ENCODE measurements at places on chromosomes 3 and 15.

DNA sequence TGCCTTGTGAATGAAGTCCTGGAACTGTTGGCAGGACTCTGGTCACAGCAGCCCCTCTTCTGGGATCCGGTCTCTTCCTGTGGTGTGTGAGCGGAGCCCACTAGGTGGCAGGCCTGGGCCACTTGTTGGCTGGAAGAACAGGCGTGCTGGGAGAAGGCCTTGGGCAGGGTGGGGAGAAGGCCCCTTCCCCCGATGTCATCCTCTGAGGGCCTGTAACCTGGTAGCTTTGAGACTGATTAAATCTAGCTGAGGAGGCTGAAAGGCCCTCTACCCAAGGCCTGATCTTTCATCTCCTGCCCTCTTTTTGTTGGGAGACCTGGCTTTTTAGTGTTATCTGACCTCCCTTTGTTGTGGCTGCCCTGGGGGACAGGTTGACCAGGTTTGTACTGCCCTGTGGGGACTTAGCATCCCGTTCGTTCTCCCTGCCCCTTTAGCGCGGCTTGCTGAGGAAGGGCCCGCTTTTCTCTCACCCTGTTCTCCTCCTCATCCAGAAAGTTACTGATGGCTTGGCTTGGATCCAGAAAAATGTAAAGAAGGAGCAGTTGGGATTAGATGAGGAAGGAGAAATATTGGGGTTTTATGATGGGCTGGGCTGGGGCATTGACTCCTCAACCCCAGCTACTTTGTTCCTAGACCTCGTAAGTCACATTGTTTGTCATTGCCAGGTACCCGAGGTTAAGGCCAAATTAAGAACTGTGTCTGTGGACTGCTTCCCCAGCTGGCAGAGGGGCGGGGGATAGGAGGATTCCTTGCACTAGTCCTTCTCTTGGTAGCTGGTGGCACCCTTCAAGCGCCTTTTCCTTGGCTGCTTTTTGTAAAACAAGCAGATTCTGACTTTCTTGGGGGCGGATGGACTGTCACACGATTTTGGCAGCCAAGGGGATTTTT lies 48.5 kb downstream of the CHCHD6 start:
- DNase-seq, result peak; percentile 5

- no peak for DNase-seq
Observed at GRCh38 chr3:69560818-69561217, 174.9 kb upstream of the FRMD4B start.

DNA sequence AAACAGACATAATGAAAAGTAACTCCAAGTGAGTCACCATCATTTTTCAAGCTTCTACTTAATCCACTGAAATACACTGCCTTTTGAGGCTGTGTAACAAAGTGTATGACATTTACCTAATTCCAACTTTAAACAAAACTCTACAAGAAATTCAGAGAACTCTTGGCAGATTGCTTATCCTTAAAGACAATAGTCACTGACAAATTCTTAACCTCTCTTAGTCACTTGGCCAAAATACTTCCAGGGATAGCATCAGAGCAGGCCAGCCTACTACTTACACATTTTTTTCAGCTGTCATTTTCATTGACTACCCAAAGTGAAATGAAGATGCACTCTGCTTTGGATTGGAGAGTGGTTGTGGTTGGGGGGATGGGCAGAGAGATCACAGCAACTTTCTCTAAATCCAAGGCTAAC lies 3.6 kb downstream of the WWTR1 start:
- DNase-seq, result no peak

DNA sequence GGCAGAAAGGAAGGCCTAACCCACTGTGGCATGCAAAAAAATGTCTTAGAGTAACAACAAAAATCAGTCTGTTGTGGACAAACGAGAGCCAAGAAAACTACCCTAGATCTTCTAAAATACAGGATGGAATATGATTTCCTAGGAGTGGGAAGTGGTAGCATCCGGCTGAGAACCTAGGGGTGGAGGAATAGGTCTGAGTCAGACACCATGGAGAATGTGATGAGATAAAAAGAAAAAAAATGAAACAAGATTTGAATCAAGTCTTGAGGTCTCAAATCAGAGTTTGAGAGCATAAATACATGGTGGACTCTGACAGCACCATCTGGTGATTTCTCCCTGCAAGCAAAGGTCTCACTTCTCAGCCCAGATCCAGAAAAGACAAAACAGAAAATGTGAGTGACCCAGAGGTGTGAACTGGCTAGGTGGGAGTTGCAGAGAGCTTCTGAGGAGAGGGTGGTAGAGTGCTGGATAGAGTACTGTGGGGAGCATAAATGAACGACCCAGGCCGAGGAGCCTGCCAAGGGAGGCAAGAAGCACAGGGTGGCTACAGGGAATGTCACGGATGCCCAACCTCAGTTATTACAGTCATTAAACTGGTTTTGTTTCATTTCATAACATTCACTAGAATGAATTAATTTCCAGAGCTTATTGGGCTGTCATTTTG lies 27.6 kb upstream of the VEPH1 start:
- no peak for DNase-seq

- no peak for DNase-seq
Observed at GRCh38 chr15:53549697-53550305, 209.7 kb downstream of the WDR72 start.

GRCh38 chr15:83205725-83206324 lies 1.8 kb downstream of the HDGFL3 start:
- DNase-seq, result no peak

GRCh38 chr3:53500165-53500777 lies 5.9 kb downstream of the CACNA1D start:
- no peak for DNase-seq

- no peak for DNase-seq
Observed at GRCh38 chr15:78006567-78007205, 70.8 kb downstream of the TBC1D2B start.

DNA sequence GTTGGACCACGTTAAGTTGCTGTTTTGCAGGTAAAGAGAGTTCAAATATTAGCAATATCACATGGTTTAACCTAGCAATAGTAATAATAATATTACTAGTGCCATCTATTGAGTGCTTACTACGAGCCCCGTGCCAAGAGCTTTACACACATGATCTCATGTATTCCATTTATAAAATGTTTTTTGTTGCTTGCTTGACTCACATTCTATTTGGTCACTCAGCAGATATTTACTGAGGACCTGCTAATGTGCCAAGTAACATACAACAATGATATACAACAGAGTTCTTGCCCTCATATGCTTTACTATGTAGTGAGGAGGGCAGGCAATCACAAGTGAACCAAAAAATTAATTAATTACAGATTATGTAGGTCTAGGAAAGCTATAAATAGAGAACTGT lies 36.7 kb downstream of the CTDSPL start:
- no peak for DNase-seq

DNA sequence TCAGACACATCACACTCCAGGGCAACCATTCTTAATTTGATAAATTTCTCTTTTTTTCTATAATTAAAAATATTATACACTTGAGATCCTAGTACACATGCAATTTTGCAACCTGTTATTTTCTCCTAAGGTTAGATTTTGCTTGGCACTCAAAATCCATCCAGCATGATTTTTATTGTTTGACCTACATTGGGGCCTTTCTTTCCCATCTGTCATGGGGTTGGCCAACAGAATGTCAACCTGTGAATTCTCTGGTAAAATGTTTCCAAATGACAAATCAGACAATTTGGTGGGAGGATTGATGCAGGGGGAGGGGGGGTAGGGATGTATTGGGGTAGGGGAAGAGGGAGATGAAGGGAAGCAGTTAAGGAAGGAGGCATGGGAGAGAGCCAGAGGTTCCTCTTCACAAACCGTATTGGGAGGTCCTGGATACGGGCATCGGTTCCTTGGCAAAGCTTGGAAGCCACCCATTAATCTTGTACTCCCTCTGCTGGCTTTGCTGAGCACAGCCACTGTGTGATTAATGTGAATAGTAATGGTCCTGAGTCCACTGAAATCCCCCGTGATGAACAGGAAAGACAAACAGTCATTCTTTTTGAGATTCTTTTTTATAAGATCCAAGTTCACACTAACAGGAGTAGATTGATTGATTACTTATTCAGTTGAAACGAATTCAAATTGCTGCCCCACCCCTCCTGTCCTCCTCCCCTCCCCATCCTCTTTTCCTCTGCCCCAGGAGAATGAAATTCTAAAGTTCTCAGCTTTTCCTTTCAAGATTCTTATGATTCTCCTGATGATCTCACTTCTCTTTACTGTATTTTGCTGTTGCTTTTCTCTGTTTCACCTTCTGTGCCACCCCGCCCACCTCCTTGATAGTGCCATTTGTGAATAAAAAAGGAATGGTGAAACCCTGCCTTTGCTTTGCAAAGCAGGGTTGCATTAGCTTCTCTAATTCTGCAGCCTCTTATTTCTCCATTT lies 82.2 kb upstream of the SLC25A26 start:
- DNase-seq, result no peak

DNA sequence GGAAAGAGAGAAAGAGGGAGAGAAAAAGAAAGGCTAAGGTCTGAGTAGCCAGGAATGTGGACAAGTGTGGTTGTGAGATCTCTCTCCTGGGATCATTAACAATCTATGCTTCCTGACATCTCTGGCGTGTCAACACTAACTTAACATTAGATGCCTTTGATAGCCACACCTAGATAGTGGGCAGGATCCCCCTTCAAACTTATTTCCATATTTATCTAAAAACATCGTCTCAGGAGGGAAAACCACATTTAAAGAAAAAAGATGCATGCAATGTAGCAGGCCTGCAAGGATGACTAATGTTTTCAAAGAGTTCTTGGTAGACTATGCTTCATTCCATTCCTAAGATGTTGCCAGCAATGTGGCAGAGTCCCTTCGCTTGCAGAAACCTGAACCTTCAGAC lies 80.9 kb downstream of the MLH1 start:
- DNase-seq, result no peak

- no peak for DNase-seq
Observed at GRCh38 chr15:70209499-70209898, 111.8 kb upstream of the TLE3 start.

DNA sequence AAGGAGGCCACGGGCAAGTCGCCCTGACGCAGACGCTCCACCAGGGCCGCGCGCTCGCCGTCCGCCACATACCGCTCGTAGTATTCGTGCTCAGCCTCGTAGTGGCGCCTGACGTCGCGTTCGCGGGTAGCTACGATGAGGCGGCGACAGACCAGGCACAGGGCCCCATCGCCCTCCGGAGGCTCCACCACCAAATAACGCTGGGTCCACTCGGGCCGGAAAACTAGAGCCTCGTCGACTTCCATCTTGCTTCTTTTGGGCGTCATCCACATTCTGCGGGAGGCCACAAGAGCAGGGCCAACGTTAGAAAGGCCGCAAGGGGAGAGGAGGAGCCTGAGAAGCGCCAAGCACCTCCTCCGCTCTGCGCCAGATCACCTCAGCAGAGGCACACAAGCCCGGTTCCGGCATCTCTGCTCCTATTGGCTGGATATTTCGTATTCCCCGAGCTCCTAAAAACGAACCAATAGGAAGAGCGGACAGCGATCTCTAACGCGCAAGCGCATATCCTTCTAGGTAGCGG lies at the start of gene EPM2AIP1:
EPM2AIP1 (minus strand) TSS at position 326 of the 520 bp plus-strand sequence; CDS start at position 272, 54 bp downstream.
- DNase-seq, result no peak

GRCh38 chr3:122392868-122393844 lies 9.2 kb downstream of the FAM162A start:
- no peak for DNase-seq

DNA sequence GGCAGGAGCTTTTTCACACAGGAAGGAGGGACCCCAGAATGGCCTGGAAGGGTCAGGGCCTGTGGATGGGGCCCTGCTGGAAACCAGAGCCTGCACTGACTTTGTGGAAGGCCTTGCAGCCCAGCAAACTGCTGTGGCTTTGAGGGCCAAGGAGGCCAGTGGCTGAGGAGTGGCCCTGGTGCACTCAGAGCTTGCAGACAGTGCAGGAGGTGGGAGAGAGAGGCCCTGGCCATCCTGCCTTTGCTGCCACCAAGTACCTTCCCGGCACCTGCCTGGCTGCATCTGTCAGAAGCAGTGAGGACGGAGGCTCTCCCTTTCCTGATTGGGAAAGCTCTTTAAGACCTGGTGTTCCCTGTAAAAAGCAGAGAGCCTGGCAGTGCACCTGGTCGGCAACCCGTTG lies 6.4 kb downstream of the PSTPIP1 start:
- no peak for DNase-seq

DNA sequence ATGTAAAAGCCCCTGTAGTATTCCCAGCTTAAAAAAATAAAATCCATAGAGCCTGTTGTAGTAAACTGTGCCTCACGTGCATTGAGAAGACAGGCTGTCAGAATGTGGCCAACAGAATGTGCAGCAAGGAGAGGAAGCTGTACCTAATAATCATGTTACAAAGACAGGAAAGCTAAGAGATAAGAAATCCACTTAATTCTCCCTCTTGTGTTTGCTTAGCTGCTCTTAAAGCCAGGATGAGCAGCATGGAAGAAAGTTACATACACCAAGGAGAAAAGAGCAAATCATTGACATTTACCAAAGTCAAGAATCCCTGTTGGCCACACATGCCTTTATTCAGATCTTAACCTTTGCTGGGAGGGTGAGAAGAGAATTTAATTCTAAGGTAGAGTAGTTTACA lies 85.9 kb downstream of the TNIK start:
- no peak for DNase-seq

- no peak for DNase-seq
Observed at GRCh38 chr3:166209701-166210100, 372.5 kb upstream of the BCHE start.

Data from stimulated activated CD4-positive, alpha-beta T cell treated with anti-CD3 and anti-CD28 coated beads, TNF-alpha, amount 100 ng/mL, for 1 hour (primary cell).